ENCODE measurements at places on chromosomes 7 and 10. TPM values are rescaled to one million over a fixed set of nuclear protein-coding genes. Genes with fewer than 3 reads are reported as not detected.

GRCh38 chr10:48470115-48470892 is 134.6 kb downstream of the ARHGAP22 start:
- peaks cover 9% of the 10 kb centered on the region for H3K27me3 ChIP-seq
- H3K4me1 ChIP-seq: no peaks in the 10 kb centered on the region
- H3K36me3 ChIP-seq: no peaks in the 10 kb centered on the region
- no peak overlapping the region for H3K27ac ChIP-seq

GRCh38 chr7:150413640-150414081 is 34.5 kb downstream of the ZNF775 start:
- H3K4me3 ChIP-seq: no peak overlapping the region
- H3K36me3 ChIP-seq: no peaks in the 10 kb centered on the region
- H3K27ac ChIP-seq: no peak overlapping the region
- no peak for DNase-seq
- H3K4me1 ChIP-seq: no peaks in the 10 kb centered on the region
- no peaks in the 10 kb centered on the region for H3K27me3 ChIP-seq

DNA sequence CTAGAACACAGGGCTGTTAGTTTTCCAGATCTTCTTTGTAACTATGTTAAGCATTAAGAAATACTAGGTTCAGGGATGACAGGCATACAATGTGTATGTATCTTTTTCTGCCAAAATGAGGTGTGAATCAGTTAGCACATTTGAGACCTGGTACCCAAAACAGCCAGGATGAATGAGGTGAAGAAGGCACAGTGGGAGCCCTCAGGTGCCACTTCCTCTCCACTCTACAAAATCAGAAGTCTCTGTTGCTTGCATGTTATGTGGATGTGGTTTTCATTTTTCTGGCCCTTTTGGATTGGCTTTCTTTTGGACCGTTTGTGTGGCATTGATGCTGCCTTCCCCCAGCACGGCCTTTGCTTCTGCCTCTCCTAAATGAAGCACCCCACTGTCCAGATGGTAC is 15.4 kb upstream of the TBXAS1 start:
- H3K27me3 ChIP-seq: no peaks in the 10 kb centered on the region
- H3K36me3 ChIP-seq: no peaks in the 10 kb centered on the region
- no peaks in the 10 kb centered on the region for H3K4me1 ChIP-seq
- no peak for DNase-seq
- no peak overlapping the region for H3K4me3 ChIP-seq
- H3K27ac ChIP-seq: no peak overlapping the region

The CNNM1 gene
- total RNA-seq: 0.27 TPM
